NCI-H2029 treated with DMSO at 0.1 percent for 48 hours (cell line): ENCODE measurements at places on chromosomes 3 and 15.

DNA sequence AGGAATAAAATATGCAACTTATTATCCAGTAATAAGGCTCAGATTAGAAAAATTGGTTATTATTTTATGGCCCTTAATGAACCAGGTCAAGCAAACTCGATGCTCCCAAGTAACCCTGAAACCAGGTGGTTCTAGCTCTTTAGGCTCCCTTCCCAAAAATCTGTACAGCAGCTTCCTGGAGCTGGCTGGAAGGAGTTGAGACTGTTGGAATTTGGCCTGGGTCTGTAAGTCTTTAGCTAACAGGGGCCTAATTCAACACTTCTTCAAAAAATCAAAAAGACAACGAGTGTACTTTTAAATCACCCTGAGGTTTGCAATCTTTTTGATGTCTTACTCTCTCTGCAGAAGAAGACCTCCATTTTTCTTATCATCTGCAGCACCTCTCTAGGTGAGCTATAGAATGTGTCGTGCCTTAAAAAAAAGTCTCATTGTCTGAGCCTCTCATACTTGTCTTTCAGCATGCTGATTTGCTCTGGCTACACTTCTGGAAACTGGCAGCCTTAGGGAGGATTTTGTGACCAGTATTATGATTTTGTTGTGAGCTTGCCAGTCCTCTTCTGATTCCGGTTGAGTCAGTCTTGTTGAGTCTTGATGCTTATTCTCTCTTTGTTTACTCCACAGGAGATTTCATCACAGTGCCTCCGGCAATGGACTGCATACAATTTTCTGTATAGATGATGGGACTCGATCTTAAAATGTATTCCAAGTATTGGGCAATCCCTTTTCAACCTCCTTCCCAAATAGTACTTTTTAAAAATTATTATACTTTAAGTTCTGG lies 235.0 kb upstream of the KBTBD8 start:
- no peak for DNase-seq

- DNase-seq = no peak
Measured at GRCh38 chr3:127222664-127223063, 29.7 kb downstream of the PRR23E start.

- no peak for DNase-seq
Measured at GRCh38 chr3:190053919-190054672, 66.6 kb downstream of the P3H2 start.

GRCh38 chr3:44442596-44443309 lies 34.7 kb downstream of the ZNF445 start:
- no peak for DNase-seq

GRCh38 chr15:93981706-93982105 lies 249.7 kb upstream of the MCTP2 start:
- DNase-seq = no peak

GRCh38 chr3:129650256-129650872 lies 43.9 kb upstream of the PLXND1 start:
- DNase-seq = no peak

DNA sequence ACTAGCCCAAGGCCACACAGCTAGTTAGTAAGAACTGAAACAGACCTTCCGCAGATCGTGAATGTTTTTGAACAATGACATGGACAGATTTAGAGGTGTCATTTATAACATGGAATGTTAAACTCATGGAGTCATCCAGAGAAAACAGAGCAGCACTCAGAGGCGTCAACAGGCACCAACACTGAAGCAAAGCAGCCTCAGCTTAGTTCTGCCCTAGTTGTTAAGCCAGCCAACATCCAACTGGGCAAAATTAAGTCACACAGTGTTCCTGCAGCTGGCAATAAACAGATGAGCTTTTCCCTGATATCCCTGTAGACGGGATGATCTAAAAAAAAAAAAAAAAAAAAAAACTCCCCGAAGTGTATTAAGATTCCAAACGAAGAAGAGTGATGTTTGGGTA lies 13.6 kb downstream of the DCLK3 start:
- no peak for DNase-seq

GRCh38 chr15:33826201-33826600 lies 142.1 kb upstream of the CHRM5 start:
- DNase-seq = no peak

- DNase-seq = no peak
Measured at GRCh38 chr15:26421065-26421464, 351.8 kb downstream of the GABRB3 start.

DNA sequence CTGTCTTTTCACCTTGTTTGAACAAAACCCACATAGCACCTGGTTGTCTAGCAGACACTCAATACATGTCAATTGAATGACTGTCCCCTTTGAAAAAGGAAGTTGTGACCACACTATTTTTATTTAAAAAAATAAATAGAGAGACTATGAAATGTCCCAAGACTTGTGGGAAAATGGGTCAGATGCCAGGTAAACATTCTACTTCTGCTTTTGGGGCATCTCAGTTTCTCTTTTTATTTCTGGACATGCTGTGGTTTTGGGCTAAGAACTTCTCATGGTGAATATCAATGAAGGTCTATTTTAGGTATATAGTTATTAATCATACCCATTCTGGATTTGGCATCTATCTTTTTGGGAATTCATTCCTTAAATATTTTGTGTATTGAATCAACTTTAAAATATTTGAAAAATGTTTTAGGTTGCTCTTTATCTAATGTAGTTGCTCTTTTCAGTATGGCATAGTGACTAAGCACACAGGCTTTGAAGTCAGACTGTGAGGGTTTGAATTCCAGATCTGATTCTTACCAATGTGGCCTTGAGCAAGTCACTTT lies 4.4 kb downstream of the TMEM45A start:
- no peak for DNase-seq

- DNase-seq = no peak
Measured at GRCh38 chr15:39310633-39311032, 270.2 kb upstream of the THBS1 start.

GRCh38 chr15:49817100-49817499 lies 196.3 kb downstream of the DTWD1 start:
- DNase-seq = no peak

DNA sequence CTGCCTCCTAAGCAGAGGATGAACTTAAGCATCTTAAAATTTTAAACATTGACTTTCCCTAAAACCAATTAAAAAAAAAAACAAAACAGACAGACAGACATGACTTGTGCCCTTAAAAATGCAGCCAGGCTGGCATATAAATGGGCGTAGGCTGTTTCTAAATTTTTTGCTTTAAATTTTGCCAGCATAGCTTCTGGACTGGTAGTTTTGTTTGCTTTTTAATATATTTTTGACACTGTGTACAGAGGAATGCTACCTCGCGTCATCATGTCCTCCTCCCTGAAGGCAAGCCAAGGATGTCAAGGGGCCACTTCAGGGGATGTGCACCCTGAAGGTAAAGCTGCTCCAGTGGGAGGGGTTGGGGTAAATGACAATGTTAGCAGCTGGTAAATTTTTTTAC lies 134.8 kb downstream of the PGPEP1L start:
- no peak for DNase-seq

- DNase-seq = no peak
Measured at GRCh38 chr3:4772171-4772804, 206.9 kb upstream of the BHLHE40 start.

DNA sequence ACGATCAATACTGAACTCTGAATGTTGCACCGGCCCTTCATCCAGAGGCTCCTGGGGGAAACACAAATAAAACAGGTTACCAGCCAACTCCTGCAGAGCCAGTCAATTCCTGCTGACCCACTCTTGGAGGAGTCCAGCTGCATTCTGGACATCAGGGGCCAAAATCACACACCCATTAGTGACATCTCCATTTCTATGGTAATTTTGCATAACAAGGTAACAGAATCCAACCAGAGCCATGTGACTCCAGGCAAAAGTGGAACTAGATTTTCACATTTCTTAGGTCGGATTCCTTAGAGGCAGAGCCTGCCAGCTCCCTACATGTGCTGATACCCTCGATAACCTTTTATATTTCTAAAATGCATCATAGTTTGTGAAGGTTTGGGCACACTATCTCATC lies 119.2 kb upstream of the CTNNB1 start:
- DNase-seq = no peak

GRCh38 chr15:99704444-99704838 lies 28.8 kb downstream of the LYSMD4 start:
- peak; percentile 34 for DNase-seq

GRCh38 chr15:57731530-57732103 lies 25.1 kb downstream of the POLR2M start:
- no peak for DNase-seq

- no peak for DNase-seq
Measured at GRCh38 chr3:106673926-106674569, 703.2 kb upstream of the CCDC54 start.

DNA sequence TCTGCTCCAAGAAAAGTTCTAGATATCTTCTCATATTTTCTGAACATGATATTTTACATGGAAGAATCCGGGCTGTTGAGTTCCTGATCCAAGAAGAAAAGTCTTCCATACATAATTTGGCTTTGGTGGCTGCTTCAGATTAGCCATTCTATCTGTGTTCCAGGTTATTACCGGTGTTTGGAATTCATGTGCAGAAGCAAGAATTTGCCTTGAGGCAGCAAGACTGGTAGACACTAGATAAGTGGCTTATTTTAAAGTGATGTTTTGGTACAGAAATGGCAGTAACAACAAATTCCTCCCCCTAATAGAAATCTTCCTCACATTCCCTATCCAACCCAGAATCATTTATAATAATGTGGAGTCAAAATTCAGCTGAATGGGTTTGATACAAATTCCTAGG lies 29.2 kb downstream of the MITF start:
- DNase-seq = no peak

DNA sequence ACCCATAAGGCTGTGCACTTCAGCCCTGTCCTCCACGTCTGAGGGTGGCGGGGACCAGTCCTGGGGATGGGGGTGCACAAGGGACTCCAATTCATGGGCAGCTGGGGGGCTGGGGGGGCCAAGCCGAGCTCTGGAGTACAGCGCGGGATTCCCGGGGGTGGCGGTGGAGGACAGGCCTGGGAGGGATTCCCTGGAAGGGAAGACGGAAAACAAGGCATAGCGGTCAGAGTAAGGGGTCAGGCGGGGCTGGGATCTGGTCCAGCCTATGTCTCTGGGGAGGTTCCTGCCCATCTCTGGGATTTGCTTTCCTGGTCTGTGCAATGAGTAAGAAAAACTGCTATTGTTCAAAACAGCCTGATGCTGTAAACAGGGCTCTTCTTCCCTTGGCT lies 8.1 kb upstream of the IGDCC3 start:
- no peak for DNase-seq

DNA sequence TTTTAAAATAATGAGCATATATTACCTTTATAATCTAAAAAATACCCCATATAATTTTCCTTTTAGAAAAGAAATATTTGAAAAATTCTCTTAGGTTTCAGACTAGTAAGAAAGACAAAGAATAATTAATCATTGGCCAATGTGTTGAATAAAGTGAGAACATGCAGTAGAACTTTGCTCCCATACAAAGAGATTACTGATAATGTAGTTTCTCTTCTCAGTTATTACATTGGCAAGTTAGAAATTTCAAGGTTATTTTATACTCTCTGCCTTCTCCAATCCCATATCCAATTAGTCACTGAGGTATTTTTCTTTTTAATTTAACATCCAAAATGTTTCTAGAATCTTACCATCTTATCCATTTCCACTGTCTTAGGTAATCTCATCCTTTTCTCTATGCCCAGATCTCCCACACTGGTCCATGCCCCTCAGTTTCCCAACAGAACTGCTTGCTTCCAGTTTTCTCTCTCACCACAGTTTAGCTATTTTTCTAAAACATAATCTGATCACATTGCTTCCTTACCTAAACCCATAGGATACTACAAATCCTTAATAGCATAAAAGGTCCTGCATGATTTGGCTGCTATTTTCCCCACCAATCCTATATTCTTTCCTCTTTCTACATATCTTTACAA lies 10.8 kb downstream of the XRN1 start:
- DNase-seq = no peak

GRCh38 chr3:140252812-140253656 lies 318.0 kb downstream of the CLSTN2 start:
- DNase-seq = no peak

DNA sequence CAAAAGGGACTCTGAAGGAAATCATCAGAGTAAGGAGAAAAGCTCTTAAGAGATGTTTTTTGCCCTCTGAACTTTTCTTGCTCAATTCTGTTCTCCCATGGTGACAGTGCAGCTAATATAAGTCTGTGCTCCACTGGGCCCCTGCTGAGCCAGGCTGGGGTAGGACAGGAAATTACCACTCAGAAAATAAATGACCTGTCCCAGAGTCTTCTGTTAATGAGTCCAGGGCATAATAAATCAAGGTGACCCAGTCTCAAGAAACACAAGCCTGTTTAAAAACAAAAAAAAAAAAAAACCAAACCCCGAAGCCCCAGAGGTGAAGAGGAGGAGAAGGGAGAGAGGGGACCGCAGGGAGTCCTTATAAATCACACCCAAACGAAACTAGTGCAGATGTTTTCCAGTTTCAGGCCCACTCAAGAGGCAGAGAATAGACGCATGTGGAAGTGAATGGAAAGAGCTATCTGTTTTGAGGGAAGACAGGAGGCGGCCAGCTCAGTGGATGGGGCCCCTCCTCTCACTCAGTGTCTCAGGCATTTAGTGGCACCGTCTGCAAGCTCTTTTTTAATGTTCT lies 59.8 kb upstream of the BOC start:
- DNase-seq = no peak

DNA sequence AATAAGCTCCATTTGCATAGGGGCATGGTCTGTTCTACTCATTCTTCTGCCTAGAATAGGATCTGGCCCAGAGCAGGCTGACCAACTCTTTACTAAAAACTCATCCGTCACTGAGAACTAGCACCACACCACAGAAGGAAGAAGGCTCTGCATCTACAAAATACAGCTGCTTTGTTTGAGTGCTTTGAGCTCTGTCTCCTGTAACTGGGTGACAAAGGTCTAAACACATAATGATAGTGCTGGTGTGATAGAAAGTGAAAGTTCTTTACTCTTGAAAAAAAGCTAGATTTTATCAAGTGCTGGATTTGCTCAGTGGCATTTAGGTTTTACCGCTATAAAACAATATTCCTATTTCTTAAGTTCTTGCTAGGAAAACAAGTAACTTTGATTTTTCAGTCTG lies 140.7 kb downstream of the FHIT start:
- no peak for DNase-seq

GRCh38 chr3:184874709-184875644 lies 63.0 kb downstream of the VPS8 start:
- peak; percentile 10 for DNase-seq

GRCh38 chr15:86115145-86115801 lies 35.6 kb downstream of the AGBL1 start:
- DNase-seq = no peak

DNA sequence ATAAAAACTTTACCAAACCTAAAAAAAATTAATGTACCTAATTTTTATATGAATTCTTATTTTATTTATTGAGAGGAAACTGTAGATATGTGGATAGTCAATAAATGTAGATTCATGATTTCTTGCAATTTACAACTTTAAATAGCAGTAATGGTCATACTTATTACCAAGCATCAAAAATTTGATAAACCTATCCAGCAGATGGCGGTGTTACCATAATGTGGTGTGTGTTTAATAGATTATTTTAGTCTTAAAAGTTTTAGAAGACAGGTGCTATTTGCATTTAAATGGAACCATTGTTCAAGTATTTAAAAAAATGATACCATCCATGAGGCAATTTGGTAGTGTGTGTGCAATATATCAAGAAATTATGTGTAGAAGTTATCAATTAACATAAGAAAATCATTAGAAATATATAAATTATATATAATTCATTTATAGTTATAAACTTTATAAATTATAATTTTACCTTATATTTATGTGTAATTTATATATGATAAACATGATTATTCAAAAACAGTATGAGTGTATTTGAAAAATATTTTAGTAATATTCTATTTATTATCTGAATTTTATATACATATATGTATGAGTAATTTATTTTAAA lies 176.0 kb upstream of the BCHE start:
- DNase-seq = peak; percentile 1

GRCh38 chr3:63497641-63498040 lies 154.8 kb upstream of the SNTN start:
- no peak for DNase-seq
